Natural killer cell treated with Interleukin-12 subunit alpha and Interleukin-12 subunit beta and Interleukin-15 and Interleukin-18, amount 100 ng/mL, for 72 hours (primary cell): ENCODE measurements at places on chromosomes 7 and 10. TPM values are rescaled to one million over a fixed set of nuclear protein-coding genes. Genes with fewer than 3 reads are reported as not detected.

HOXA2 gene
- not detected for total RNA-seq

DNA sequence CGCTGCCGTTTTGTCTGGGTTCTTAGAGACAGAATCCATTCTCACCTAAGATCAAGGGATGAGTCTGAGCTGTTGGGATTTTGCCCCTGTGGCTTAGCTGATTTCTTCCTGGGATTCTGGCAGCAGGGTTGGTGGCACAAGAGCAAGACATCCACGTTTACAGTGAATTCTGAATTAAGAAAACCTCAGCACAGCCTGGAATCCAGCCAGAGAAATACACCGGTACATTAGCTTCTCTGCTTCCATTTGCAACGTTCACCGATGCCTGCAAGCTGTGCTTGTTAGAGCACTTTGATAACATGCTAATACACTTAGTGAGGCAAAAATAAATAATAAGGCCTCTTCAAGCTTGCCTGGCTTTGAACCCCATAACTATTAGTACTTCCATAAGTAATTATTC, 569.8 kb downstream of the CALN1 start:
- no peak for DNase-seq

PFKFB3 gene
- total RNA-seq, result 190 TPM

- DNase-seq, result no peak
Observed at GRCh38 chr10:1608851-1609647, 128.3 kb downstream of the ADARB2 start.

- no peak for DNase-seq
Observed at GRCh38 chr10:114917927-114918672, 19.9 kb upstream of the TRUB1 start.

DNA sequence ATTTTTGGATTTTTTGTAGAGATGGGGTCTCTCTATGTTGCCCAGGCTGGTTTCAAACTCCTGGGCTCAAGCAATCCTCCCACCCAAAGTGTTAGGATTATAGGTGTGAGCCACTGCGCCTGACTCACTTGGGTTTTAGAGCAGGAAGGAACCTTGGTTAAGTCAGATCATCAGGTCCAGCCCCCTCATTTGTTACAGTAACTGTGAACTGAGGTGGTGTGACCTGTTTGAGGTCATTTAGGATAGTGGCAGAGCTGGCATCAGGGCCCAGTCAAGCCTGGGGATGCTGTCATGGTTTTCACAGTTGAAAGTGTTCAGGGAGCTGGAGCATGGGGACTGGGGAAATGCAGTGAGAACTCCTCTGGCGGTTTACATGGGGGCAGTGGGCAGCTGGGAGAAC, 159.6 kb downstream of the TAX1BP1 start:
- peak; percentile 82 for DNase-seq

- no peak for DNase-seq
Observed at GRCh38 chr7:144830811-144831210, 5.0 kb downstream of the TPK1 start.

HIF1AN gene
- 57.6 TPM for total RNA-seq

HIBADH gene
- total RNA-seq, result 8.9 TPM

GRCh38 chr7:74263399-74264120, 9.4 kb upstream of the RFC2 start:
- no peak for DNase-seq

DNA sequence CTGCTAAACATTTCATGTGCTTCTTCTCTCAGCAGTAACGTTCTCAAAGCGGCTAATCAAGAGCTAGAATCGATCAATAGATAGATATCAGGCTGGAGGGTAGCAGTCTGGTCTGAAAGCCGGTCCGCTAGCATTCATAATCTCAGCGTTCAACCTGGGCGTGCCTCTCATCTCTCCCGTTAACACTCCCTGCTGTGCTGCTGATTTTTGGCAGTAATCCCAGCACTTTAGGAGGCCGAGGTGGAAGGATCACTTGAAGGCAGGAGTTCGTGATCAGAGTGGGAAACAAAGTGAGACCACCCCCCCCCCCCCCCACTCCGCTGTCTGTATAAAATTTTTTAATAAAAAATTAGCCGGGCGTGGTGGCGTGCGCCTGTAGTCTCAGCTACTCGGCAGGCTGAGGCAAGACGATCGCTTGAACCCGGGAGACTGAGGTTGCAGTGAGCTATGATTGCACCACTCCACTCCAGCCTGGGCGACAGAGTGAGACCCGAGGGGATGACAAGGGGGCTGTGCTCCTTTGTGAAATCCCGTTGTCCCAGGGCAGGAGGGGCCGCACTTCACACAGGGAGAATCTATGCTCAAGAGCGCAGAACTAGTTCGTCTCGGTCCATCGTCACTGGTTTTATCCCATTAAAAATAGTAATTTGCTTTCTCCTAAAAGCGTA, 624 bp upstream of the CEP55 start:
- no peak for DNase-seq

DNA sequence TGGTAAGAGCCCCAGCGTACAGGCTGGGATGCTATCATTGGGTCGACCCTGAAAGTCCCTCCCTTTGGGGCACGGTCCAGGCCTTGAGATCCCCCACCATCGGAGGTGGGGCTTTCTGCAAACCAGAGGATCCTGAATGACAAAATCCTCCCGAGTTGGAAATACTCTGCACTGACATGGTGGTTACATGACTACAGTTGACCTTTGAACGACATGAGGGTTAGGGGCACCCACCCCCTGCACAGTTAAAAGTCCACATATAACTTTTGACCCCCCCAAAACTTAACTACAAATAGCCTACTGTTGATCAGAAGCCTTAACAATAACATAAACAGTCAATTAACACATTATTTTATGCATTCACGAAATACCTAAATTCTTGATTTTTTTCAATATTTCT, 13.1 kb downstream of the HSPA12A start:
- no peak for DNase-seq

DNA sequence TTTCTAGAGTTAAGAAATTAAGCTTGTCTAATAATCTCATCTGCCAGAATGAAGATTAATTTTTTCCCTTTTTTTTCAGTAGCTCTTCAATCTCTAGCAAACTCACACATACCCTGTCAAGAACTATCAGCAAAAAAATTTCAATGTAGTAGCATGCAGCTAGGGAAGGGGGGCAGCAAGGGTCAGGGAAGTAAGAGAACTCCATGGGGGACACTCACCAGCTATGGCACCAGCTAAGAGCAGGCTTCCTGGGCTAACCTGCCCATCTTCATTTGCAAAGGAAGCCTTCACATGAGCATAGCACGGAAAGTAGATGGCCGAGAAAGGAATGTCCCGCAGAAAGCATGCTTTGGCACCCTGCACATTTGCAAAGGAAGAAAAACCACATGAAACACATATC, 190.4 kb downstream of the SLC25A13 start:
- no peak for DNase-seq

GRCh38 chr7:1939434-1940401, 269.6 kb downstream of the ELFN1 start:
- DNase-seq, result no peak

MNX1 gene
- total RNA-seq, result not detected

DNA sequence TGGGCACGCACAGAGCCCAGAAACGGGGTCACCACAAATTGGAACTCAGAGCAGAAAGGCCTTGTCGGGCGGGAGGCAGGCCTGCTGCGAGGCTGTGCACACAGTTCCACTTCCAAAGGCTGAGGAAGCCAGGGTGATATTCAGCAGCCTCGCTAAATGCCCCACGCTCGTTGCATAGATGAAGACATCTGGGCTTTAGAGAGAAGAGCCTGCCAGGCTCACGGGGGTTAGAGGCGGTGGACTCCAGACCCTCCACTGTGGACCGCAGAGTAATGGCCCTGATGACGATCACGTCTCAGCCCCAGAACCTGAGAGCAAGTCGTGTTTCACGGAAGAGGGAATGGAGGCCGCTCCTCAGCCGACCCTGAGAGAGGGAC, 104.2 kb downstream of the DNAJB6 start:
- DNase-seq, result no peak
